COLO829 (cell line): ENCODE measurements at places on chromosomes 3 and 15.

- DNase-seq: no peak
Measured at GRCh38 chr15:101306341-101307047, 11.4 kb upstream of the SNRPA1 start.

- no peak for DNase-seq
Measured at GRCh38 chr3:4515916-4516579, 22.9 kb downstream of the ITPR1 start.

DNA sequence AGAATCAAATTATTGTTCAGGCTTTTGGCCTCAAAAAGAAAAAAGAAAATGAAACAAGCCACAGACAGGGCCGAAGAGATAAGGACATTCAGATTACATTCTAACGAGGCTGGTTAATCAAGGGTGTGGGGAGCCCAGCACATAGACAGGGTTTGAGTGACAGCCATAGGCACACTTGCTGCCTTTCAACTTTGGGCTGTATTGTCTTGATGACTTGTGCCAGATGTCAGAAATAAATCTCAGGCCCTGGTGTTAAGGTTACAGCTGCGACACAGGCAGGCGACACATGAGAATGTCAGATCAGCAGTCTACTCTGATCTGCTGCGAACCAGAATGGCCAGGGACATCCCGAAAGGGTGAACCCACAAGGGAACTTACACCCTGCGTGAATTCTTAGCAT, 231.2 kb upstream of the ARRDC4 start:
- DNase-seq: no peak

- DNase-seq: no peak
Measured at GRCh38 chr15:76501011-76501410, 164.4 kb downstream of the ISL2 start.

- peak; percentile 35 for DNase-seq
Measured at GRCh38 chr3:71129611-71130431, 453.7 kb downstream of the FOXP1 start.

- DNase-seq: no peak
Measured at GRCh38 chr15:100691321-100691720, 88.9 kb downstream of the ASB7 start.

DNA sequence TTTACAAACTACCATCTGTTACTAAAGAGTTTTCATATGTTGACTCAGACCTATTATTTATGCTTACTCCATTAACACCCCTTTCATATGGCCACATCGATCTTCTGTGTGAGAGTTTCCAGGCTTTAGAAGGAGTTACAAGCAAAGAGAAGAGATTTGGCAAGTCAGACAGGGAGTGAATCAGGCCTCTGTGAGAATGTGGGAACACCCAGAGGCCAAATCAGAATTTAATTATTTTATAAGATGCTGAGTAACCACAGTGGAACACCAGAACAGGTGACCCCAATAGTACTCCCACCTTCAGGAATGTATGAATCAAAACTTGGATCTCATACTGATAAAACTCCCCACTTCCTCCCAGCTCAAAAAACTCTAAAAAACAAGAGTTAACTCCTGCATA, 42.0 kb downstream of the IFT57 start:
- DNase-seq: no peak
